Activated CD8-positive, alpha-beta memory T cell treated with anti-CD3 and anti-CD28 coated beads for 1 hour (primary cell): ENCODE measurements at places on chromosomes 3 and 15.

DNA sequence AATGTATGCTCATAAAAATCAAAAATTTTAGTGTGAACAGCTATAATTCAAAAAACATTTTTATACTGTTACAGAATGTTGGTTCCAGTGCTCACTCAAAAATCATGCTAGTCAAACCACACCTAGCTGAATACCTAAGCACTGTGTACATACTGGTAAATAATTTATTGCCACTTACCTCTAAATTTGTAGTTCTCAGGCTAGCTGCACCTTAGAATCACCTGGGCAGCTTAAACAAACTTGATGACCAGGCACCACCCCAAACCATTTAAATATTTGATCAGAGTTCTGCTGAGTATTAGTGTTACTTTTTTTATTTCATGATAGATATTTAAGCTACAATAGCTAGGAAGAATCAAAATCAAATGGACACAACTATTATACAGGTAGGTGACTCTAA lies 32.3 kb upstream of the TMCO5A start:
- DNase-seq: no peak

GRCh38 chr3:78141269-78141668 lies 1101.4 kb downstream of the ROBO2 start:
- DNase-seq: no peak

DNA sequence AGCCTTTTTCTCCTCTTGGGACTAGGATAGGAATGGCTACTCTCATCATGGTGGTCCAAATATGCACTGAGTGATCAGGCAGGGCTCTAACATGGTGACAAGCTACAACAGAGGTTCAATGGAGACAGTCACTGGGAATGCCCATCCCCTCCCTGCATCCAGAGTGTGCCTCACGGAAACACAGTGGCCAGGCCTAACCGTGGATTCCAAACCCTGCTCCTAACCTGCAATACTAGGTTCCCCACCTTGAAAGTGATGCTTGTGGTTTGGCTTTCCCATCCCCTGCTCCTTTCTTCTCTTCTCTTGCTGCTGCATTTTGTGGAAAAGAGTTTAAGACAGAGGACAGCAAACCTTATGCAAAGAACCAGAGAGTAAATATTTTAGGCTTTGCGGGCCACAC lies 75.0 kb upstream of the ABHD17C start:
- no peak for DNase-seq

- no peak for DNase-seq
These were observed 77.6 kb upstream of the WNT5A start for GRCh38 chr3:55564726-55565125.

- no peak for DNase-seq
These were observed 46.5 kb upstream of the FSTL1 start for GRCh38 chr3:120497336-120497735.

DNA sequence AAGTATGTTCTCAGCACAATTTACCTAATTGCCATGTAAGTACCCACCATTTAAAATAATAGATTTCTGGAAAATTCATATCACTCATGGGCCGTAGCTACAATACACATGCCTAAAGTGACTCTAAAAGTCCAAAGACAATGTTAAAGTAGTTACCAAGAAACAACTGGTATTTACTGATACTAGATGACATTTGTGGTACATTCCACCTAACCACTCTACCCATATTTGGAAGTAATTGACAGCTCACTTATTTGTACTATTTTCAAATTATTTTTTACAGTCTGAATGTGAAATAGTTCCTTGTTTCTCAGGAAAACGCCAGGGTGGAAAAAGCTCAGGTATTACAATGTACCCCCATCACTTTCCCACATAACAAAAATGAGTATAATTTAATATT lies 573.0 kb downstream of the MECOM start:
- no peak for DNase-seq
